ENCODE measurements at places on chromosomes 3 and 15. TPM values are rescaled to one million over a fixed set of nuclear protein-coding genes. Genes with fewer than 3 reads are reported as not detected.

Gene PRKCI
- total RNA-seq, result 18.6 TPM

GRCh38 chr3:106290304-106290997, 421.6 kb upstream of the CBLB start:
- DNase-seq, result no peak

Gene ATOSA
- 46.6 TPM for total RNA-seq

- no peak for DNase-seq
Measured at GRCh38 chr3:33636125-33636850, 81.8 kb downstream of the CLASP2 start.

DNA sequence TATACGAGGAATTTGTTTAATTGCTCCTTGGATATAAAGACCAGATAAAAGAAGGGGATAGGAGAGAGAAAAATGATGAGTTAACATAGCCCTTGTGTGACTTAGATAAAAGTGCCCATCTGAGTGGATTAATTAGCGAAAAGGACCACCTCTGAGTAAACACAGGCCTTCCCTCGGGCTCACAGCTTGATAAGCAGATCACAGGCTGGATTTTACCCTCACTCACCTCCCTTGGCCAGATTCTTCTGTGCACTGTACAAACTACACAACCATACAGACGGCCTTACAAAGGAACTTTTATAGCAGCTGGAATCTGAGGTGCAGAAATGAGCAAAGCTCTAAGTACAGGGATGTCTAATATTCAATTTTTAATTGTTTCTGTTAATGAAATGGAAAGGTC, 112.4 kb upstream of the STT3B start:
- DNase-seq, result no peak

DNA sequence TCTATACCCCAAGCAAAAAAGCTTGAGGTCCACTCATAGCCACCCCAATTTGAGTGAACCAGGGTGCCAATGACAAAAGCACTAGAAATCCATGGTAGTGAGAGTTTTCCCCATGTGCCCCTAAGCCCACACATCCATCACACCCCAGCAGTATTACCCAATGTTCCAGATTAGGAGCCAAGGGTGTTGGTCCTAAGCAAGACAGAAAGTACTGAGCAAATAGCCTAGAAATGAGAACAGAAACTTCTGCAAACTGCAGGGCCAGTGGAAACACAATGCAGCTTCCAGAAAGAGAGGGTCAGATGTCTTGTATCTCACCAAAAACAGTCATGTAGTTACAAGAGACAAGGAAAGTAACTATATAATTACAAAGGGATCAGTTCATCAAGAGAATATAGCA, 10.9 kb upstream of the OXTR start:
- DNase-seq, result no peak
